ENCODE measurements at places on chromosomes 3 and 15. TPM values are rescaled to one million over a fixed set of nuclear protein-coding genes. Genes with fewer than 3 reads are reported as not detected.

GRCh38 chr3:142705198-142705597, 18.6 kb upstream of the TRPC1 start:
- no peak for DNase-seq

DNA sequence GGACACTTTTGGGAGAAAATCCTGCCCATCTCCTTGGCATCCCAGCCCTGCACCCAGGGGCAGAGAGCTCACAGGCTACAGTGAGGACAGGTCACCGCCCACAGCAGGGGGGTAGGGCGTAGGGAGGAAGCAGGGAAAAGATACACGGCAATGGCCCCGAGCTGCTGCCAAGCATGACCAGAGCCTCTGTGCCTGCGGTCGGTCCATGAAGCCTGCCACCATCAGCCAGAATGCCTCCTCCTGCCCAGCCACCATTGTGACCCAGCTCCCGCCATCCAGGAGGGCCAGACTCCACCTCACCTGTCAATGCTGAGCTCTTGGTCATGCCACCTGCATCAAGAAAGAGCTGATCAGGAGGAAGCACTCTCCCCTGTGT, 230.7 kb downstream of the VPS13C start:
- DNase-seq, result no peak

DNA sequence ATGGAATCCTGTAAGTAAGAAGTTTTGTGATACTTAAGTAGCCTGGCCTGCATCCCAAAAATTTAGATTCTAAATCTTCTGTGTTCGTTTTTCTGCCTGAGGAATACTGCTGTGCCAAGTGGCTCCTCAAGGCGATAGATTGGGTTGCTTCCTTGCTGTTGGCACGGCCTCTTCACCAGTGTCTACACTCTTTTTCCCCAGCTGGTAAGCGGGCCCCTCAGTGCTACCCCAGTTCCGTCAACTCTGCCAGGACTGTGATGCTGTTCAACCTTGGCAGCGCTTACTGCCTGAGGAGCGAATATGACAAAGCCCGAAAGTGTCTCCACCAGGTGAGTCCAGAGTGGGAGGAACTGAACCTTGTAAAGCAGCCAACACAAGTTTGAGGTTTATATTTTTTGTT, 53.3 kb upstream of the TRIM71 start:
- DNase-seq, result no peak

- DNase-seq, result no peak
Measured at GRCh38 chr3:109910772-109911171, 573.4 kb upstream of the DPPA4 start.

DPPA4 gene
- not detected for total RNA-seq

MAGEL2 gene
- 0.33 TPM for total RNA-seq

- no peak for DNase-seq
Measured at GRCh38 chr3:87076946-87077345, 86.0 kb upstream of the VGLL3 start.

ETV5 gene
- 19.0 TPM for total RNA-seq

SPATA12 gene
- not detected for total RNA-seq

DNA sequence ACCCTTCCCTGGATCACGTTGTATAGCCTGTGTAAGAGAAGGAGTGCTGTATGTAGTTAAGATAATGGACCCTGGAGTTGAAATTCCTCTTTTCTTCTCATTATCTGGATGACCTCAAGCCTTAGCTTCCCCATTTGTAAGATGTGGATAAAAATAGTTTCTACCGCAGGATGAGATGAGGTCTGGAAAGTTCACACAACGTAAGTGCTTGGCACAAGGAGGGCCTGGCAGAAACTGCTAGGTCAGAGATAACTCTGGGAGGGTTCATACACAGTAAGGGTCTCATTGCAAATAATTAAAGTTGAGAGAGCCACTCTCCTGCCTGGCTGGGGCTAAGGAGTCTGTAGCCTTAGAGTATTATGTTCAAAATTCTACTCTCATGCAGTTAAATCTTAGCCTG, 214.4 kb downstream of the LRTM1 start:
- no peak for DNase-seq

DNA sequence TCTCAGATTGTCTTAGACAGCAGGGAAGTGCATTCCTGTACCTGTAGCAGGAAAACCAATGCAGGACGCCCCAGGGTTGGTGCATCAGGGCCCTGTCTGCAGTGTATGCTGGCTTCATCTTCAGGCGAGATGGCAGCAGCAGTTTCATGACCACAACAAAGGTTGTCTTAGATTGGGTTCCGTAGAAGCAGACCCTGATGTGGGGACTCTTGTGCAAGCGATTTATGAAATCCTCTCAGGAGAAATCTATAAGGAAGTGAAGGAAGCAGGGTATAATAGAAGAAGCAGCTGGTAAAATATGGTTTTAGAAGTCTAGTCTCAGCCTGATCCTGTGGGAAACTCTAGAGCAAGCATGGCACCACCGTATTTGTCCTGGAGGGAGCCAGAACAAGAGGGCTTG, 25.0 kb downstream of the DNAH1 start:
- DNase-seq, result no peak

P2RY1 gene
- 10.9 TPM for total RNA-seq

LIPC gene
- total RNA-seq, result 0.15 TPM

GRAMD1C gene
- total RNA-seq, result 1.6 TPM
